Stimulated activated CD4-positive, alpha-beta T cell treated with anti-CD3 and anti-CD28 coated beads, Interleukin-1b, Interleukin-23, amount 100 ng/mL, for 1 hour (primary cell): ENCODE measurements at places on chromosomes 6 and 20.

DNA sequence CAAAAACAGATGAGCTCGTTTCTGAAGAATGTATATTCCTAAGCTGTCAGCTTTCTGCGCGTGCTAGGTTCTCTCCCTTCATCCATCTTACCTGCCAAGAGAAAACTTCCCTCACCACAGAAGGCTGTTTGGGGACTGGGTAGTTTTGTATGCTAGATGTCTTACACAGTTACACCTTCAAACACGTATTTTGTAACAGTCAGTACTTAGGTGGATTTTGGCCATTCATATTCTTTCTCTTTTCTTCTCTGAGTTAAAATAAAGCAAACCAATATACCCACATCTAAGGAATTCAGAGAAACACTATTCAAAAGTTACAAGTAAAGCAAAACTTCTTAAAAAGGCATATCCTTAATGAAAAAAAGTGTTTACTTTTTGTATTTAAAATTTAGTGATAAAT is 35.6 kb upstream of the PRDM1 start:
- DNase-seq, result no peak

DNA sequence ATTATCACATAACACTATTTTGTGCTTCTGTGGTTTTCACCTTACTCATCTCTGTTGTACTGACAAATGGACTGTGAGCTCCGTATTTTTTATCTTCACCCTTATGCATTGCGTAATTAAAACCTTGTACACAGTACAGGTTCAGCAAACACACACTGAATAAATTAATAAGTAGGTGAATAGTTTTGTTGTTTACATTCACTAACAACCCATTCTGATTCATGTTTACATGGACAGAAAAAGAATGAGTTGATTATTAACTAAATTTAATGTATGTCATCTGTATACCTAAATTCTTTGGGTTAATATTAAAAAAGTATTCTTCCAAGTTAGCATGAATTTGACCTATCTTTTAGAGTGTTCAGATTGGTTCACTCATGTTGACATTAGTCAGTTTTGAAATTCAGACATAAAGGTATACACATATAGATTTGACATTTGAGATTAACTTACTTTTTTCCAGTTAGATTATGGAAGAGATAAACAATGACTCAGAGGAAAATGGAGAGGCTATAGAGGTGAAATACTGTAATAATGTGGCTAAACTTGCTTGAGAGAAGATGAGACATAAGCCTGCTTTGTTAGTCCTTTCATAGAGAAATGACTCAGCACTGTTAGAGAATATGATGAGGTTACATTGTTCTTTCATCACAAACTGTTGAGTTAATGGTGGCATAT is 541.7 kb upstream of the FLRT3 start:
- DNase-seq, result no peak

DNA sequence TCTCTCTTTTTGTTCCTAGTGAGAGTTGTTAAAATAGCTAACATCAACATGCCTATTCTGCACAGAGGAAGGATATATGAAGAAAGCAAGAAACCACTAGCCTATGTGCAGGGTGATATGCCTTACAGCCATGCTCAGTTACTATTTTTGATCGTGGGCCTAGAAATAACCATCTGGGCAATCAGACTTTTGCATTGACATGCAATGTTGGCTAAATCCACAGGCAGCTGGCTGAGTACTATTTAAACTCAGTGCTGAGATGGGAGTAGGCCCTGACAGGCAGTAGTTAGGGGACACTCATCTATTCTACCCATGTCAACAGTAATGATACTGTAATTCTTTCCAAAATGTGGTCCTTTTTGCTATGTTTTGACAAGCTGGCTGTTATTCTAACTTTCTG is 89.6 kb downstream of the HDGFL1 start:
- no peak for DNase-seq

- no peak for DNase-seq
These were observed 24.6 kb upstream of the ZBTB24 start for GRCh38 chr6:109507490-109508072.

GRCh38 chr6:20722455-20722854 is 188.2 kb downstream of the CDKAL1 start:
- no peak for DNase-seq

DNA sequence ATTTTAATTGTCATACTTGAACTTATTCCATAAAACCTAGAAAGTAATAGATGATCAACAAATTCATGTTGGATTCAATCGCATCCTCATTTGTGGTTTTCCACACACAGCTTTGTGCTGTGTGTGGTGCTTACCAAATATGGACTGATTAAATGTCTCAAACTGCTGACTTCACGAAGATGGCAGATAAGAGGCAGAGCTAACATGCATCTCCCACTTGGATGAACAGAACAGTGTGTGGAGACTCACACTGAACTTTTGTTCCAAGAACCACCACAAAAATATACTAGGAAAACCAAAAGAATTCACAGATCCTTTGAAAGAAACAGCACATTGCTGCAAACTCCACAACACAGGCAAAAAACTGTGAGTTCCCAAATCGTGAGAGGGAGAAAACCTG is 603.7 kb downstream of the TENT5A start:
- no peak for DNase-seq
